Stimulated activated CD8-positive, alpha-beta memory T cell treated with anti-CD3 and anti-CD28 coated beads, Interleukin-4, amount 100 ng/mL, for 1 hour (primary cell): ENCODE measurements at places on chromosomes 16 and 17.

- no peak for DNase-seq
Measured at GRCh38 chr17:73585583-73585982, 58.7 kb downstream of the SDK2 start.

DNA sequence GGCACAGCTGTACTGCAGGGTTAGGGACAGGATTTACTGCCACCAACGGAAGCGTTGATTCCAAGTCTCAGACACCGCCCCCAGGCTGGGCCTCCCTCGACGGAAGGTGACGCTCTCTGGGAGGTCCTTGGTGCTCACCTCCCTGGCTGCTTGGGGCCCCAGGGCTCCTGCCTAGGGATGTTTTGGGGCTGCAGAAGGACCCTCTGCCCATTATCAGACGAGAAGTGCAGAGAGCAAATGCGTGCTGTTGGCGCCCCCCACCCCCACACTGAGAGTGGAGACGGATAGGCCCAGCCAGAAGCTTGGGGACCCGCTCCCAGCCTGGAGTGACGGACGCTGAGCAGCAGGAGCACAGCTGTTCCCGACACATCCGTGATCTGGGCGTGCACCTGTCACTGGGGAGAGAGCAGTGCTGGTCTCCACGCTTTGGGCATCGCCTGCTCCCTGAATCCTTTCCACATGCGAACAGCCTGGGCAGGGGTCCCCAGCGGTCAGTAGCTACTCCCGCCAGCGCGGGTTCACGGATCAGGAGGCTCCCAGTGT, 5.1 kb upstream of the SOX8 start:
- DNase-seq: no peak

DNA sequence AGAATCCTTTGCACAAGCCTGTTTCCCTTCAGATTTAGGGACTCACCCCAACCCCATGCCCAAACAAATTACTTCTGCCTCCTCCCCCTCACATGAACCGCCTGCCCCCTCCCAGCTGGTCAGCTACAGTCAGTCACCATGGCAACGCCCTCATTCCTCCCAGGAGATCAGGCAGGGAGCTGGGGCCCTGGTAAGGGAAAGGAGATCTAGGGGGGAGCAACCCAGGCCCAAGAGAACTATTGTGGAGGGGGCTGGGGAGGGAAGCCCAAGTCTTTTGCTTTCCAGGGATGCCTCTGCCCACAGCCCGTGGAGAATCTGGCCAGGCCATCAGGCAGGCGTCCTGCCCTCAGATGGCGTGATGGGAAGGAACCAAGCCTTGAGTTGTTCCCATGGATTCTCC, 2.8 kb downstream of the FAM171A2 start:
- no peak for DNase-seq

- no peak for DNase-seq
Measured at GRCh38 chr16:4570688-4571321, 14.7 kb downstream of the C16orf96 start.

DNA sequence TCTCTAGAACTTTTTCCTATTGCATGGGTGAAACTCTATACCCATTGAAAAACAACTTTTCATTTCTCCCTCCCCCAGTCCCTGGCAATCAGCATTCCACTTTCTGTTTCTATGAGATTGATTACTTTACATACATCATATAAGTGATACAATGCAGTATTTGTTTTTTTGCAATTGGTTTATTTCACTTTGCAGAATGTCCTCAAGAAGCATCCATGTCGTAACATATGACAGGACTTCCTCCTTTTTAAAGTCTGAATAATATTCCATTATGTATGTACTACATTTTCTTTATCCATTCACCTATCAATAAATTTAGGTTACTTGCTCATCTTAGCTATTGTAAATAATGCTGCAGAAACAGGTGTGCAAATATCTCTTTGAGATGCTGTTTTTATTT, 8.8 kb downstream of the IL21R start:
- DNase-seq: no peak

- no peak for DNase-seq
Measured at GRCh38 chr16:14199624-14200023, 128.5 kb downstream of the MRTFB start.

DNA sequence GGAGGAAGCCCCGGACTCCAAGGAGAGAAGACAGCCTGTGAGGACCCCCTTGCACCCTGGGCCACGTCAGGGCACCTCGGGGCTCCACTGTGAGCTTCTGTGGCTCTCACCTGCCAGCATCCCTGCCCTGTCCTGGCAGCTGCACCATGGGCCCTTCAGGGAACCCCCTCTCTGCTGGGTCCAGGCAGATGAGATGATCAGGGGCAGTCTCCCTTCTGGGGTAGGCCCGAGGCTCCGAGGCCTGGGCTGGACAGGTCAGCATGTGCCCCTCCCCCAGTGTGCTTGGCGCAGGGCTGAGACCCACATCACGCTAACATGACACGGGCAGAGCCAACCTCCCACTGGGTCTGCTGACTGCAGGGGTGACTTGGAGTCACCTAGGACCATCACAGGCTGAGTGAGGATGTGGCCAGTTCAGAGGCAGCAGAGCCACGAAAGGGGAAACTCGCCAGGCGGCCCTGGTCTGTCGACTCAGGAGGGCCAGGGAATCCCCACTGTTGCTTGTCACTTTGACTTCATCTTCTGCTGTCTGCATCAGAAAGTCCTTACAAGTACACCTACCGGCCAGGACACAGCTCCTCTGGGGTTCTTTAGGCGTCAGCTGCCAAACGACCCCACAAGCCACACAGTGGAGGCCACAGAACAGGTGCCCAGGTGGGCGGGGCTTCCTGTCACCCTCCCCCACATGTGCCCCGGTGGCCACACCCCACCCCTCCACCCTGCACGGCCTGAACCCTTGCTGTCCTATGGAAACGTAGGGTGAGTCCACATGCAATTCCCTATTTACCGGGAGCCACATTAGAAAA, 2.2 kb downstream of the GALNS start:
- DNase-seq: no peak

GRCh38 chr16:49821614-49822282, 34.2 kb downstream of the ZNF423 start:
- no peak for DNase-seq

- DNase-seq: no peak
Measured at GRCh38 chr17:44146375-44147346, 4.9 kb downstream of the HROB start.

- no peak for DNase-seq
Measured at GRCh38 chr16:11390573-11391495, 45.6 kb downstream of the RMI2 start.

DNA sequence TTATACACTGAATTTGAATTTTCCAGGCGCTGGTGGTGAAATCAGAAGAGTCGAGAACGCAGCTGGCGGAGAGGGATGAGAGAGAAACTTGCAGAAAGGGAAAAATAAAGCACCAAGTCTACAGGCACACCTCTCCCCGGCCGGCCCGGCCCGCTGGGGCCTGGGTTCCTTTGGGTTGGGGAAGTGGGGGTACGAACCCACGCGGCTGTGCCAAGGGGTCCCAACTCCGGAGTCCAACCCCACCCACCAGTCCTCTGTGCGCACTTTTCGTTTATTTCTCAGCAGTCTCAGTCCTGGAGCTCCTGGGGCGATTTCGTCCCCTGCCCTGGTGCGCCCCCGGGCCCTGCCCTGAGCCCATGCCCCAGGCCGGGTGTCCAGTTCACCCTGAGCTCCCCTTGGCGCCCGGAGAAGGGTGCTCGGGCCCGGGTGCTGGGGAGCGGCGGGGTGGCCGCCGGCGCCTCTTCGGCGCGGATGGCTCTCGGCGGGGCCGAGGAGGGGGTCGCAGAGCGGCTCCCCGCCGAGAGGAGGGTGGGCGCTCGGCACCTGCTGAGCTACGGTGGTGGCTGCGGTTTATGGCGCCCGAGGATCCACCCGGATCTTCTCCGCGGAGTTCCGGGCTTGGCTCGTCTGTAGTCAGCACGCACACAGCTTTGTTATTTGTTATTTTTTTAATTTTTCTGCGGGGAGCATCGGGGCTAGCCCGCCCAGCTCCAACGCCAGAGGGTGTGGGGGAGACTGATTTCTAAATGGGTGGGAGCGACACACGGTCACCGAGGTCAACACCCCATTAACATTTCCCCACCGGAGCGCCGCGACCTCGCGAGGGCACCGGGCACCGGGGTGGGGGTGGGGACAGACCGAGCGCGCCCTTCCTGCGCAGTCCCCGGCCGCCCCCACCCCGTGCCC, 15.7 kb upstream of the CBX8 start:
- DNase-seq: no peak

DNA sequence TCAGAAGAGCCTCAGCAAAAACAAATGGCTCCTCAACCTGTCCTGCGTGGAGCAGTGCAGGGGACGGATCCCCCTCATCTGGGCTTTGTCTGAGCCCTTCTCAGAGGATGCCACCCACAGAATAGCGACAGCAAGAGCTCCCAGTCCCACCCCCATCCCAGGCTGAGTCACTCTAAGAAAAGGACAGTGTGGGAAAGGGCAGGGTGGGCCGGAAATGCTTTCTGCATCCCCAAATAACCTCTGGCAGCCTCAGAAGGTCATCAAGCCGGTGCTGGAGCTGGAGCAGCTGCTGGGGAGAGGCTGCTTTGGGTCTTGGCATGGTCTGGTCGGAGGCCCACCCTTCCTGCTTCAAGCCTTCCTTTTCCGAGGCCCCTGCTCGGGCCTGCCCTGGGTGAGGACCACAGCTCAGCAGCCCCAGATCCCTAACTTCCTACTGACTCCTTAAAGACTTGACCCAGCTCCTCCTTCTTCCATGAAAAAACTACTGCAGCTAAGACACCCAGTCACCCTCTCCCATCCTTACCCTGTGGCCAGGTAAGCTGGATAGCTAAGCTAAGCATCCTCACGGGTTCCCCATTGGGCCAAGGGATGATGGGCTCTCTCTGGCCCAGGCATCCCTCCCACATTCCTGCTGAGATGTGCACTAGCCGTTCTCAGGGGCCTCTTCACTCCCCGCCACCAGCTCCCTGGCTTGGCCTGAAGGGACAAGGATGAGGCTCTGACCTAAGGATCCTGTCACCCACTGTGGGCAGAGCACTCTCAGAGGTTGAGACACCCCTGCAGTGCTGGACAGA, 8.7 kb downstream of the SLC12A4 start:
- no peak for DNase-seq

DNA sequence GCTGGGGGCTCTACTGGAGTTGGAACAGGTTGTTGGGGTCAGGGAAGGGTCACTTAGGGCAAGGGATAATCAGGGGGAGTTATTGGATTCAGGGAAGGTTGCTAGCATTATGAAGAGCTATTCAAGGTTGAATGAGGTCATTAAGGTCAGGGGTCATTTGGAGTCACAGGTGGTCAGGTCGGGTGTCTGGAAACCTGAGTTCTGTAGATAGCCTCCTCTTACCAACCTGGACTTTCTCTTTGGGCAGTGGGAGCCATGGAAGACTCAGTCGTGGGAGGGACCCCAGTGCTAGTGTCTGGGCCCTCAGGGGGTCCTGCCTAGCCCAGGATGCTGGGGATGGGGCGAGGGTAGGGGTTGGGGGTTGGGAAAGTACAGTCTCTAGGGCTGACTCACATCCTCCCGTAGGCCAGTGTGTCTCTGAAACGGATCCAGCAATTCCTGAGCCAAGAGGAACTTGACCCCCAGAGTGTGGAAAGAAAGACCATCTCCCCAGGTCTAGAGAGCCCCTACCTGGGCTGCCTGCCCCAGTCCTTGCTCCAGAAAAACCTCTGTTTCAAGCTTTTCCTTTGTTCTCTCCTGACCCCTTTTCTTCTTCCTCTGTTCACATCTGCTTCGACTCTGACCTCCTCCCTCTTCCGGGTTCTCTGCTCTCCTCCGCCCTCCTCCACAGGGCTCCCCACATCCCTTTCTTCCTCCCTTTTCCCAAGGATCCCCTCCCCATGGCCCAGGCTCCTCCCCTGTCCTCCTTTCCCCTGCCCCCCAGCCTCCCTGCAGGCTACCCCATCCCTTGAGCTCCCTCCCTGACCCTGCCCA, 33.5 kb downstream of the ABCC3 start:
- DNase-seq: no peak

DNA sequence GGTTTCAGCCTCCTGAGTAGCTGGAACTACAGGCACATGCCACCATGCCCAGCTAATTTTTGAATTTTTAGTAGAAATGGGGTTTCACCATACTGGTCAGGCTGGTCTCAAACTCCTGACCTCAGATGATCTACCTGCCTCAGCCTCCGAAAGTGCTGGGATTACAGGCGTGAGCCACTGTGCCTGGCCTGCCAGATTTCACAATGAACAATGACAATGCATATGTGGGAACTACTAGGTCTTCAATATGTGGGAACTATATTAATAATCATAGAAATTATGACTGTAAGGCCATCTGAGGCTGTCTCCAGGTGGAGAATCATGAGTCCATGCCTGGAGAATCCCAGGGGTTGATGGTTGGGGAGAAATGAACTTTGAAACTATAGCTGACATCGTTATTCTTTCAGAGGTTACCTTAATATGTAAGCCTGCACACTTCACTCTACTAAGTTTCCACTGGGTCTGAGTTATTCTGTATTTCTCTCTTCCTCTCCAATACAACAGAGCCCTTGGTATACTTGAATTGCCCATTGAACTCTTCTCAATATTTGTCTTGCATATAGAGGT, 7.2 kb upstream of the DRC7 start:
- no peak for DNase-seq
